A673 (cell line): ENCODE measurements at places on chromosomes 2 and 18. TPM values are rescaled to one million over a fixed set of nuclear protein-coding genes. Genes with fewer than 3 reads are reported as not detected.
A peak's percentile ranks its signal among the peaks of the same experiment; 100 is the strongest.

GRCh38 chr18:79203017-79203605 is 133.9 kb downstream of the ATP9B start:
- H3K27me3 ChIP-seq = no peaks in the 10 kb centered on the region
- H3K4me1 ChIP-seq = no peaks in the 10 kb centered on the region
- H3K36me3 ChIP-seq = no peaks in the 10 kb centered on the region

DNA sequence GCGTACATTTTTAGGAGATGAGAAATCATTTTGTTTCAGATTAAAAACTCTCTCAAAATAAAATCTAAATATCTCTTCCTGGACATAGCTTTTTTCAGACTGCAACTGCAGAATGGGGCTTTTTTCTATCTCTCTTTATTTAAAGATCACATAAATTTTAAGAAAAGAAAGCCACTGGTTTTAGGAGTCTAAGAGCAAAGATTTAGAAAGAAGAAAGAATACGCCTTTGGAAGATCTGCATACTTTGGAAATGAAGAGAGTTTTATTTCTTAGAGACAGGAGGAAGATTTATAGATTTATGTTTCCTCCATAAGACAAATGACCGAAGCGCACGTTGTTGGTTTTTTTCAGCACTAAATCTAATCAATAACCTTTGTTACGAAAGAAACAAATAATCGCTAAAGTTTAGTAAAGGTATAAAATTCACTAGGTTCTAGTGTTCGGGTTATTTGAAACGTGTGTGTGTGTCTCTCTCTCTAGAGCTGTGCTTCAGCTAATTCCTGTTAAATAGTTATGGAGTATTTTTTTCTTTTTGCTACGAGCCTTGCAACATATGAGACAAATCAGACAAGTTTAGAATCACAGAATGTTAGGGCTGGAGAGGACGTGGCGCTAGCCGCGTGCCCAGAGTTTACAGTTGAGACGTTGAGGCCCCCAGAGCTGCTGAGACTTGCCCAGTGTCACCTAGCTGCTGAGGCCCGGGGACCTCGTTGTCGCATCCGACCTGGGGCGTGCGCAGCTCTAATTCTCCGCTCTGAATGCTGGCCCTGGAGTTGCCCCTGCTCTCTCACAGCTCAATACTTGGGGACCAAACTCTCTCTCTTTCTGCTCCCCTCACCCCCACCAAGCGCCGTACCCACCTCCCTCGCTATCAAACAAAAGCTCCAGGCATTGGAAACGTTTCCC is 69.9 kb downstream of the CTAGE1 start:
- H3K36me3 ChIP-seq = no peaks in the 10 kb centered on the region
- no peaks in the 10 kb centered on the region for H3K4me1 ChIP-seq
- peaks cover 94% of the 10 kb centered on the region for H3K27me3 ChIP-seq
- no peak overlapping the region for H3K27ac ChIP-seq

GRCh38 chr2:122507261-122507660 is 751.8 kb downstream of the TSN start:
- H3K27ac ChIP-seq = peak overlapping the region; percentile 17
- peaks cover 4% of the 10 kb centered on the region for H3K36me3 ChIP-seq
- DNase-seq = no peak
- H3K27me3 ChIP-seq = no peaks in the 10 kb centered on the region

GRCh38 chr2:54666634-54667265 is 56.7 kb upstream of the EML6 start:
- H3K4me1 ChIP-seq = peaks cover 50% of the 10 kb centered on the region
- H3K4me3 ChIP-seq = no peak overlapping the region
- no peaks in the 10 kb centered on the region for H3K27me3 ChIP-seq
- peak; percentile 89 for DNase-seq
- H3K36me3 ChIP-seq = peaks cover 24% of the 10 kb centered on the region
- peak overlapping the region; percentile 76 for H3K27ac ChIP-seq

DNA sequence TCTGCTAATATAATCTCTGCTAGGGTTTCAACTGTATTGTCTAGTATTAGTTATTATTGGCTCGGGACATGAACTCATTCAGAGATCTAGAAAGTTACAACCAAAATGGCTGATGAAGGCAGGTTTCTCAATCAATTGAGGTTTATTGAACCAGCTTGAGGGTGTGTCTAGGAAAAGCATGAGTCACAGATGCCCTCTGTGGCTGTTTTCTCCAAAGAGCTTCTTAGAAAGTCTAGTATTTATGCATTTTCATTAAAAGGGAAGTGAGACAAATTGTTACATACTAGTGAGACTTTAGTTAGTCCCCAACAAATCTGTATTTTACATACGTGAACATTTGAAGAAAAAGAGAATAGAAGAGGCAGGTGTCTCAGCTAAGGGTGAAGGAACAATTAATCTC is 23.0 kb upstream of the RTTN start:
- no peaks in the 10 kb centered on the region for H3K36me3 ChIP-seq
- no peak for DNase-seq
- peaks cover 10% of the 10 kb centered on the region for H3K27me3 ChIP-seq
- no peak overlapping the region for H3K4me3 ChIP-seq
- no peak overlapping the region for H3K27ac ChIP-seq

- no peaks in the 10 kb centered on the region for H3K36me3 ChIP-seq
- H3K27me3 ChIP-seq = no peaks in the 10 kb centered on the region
- no peak overlapping the region for H3K27ac ChIP-seq
- peaks cover 7% of the 10 kb centered on the region for H3K4me1 ChIP-seq
These were observed 156.3 kb upstream of the HS6ST1 start for GRCh38 chr2:128474962-128475361.

- H3K27ac ChIP-seq = no peak overlapping the region
- H3K27me3 ChIP-seq = peaks cover 99% of the 10 kb centered on the region
- H3K36me3 ChIP-seq = no peaks in the 10 kb centered on the region
- no peak overlapping the region for H3K4me3 ChIP-seq
- no peaks in the 10 kb centered on the region for H3K4me1 ChIP-seq
These were observed 2.0 kb downstream of the SKOR2 start for GRCh38 chr18:47249314-47249981.

DNA sequence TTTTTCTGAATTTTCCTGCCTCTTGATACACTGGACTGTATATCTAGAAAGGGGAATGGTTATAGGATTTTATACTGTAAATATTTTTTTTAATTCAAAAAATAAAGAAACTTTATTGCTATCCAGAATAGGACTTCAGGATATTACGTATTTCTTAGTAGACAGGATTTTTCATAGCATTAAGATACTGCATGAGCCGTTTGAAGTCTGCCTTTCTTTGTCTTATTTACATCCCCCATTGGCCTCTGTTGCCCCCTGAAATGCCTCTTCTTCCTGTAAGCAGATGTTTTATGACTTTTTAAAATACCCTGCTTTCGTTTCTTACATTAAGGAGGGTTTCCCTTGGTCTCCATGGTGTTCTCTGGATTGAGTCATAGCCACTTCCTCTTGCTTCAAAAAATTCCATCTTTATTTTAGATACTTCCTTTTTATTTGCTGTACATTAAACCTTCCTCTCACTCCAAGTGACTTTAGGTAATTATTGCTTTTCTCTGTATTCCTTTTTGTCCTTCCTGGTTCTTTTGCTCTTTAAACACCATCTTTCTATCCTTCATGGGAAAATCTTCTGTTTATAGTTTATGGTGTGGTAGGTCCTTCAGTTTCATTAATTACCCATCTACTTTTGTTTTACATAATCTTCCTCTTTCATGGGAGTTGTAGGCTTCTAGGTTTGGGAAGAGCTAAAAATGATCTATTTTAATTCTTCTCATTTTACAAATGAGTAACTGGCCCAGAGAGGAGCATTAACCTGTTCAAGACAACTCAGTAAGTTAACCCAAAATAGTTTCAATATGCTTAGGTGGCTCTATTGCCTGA is 72.6 kb downstream of the ZNF532 start:
- peak overlapping the region; percentile 90 for H3K27ac ChIP-seq
- H3K4me3 ChIP-seq = no peak overlapping the region
- DNase-seq = peak; percentile 82
- peaks cover 67% of the 10 kb centered on the region for H3K4me1 ChIP-seq
- H3K36me3 ChIP-seq = peaks cover 25% of the 10 kb centered on the region
- no peaks in the 10 kb centered on the region for H3K27me3 ChIP-seq

DNA sequence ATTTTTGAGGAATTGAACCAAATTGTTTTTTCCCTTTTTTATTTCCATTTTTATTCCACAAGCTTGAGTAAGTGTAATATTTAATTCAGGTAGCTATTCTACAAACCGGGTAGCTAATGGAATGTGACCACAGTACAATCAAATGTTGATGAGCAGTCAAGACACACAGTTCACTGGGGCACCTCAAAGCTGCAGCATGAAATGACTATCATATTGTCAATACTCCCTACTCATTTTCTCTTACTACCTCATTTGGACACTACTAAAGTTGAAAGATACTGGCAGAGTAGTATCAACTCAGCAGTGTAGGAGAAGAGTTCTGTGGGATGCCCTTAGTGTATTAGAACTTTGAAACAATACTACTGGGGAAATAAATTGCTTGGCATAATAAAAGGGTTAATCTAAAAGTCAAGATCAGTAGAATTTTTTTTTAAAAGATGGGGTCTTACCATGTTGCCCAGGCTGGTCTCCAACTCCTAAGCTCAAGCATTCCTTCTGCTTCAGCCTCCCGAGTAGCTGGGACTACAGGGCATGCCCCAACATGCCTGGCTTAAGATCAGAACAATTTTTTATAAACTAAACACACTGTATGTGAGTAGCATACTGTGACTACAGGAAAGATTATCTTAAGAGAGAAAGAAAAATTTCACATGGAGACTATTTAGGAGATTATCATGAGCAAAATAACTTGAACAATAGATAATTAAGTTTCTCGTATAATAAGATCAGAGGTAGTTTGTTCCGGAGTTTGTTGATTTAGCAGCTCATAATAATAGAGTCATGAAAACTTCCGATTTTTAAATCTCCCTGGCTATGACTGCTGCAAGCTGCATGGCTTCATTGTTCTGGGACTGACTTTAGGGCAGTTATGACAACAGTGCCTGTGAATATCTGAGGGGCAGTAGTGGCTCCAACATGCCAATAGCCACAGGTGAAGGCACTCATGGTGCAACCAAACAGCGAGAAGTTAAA is 43.7 kb downstream of the MYO3B start:
- no peaks in the 10 kb centered on the region for H3K27me3 ChIP-seq
- no peaks in the 10 kb centered on the region for H3K36me3 ChIP-seq
- peak; percentile 80 for DNase-seq

DNA sequence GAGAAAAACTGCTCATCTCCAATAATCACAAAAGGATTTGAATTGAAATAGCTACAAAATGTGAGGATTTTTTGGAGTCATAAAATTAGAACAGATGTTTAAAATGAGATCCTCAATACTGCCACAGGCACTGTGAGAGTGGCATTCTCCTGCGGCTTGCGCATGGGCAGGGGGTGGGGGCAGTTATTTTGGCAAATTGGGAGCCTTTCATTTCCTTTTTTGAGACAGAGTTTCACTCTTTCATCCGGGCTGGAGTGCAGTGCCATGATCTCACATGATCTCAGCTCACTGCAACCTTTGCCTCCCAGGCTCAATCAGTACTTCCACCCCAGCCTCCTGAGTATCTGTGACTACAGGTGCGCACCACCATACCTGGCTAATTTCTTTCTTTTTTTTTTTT is 42.4 kb downstream of the POMC start:
- no peaks in the 10 kb centered on the region for H3K36me3 ChIP-seq
- H3K4me3 ChIP-seq = no peak overlapping the region
- DNase-seq = no peak
- H3K27ac ChIP-seq = no peak overlapping the region
- H3K27me3 ChIP-seq = no peaks in the 10 kb centered on the region

GRCh38 chr2:156380117-156380645 is 47.7 kb upstream of the NR4A2 start:
- H3K27me3 ChIP-seq = no peaks in the 10 kb centered on the region
- no peak for DNase-seq
- H3K4me1 ChIP-seq = no peaks in the 10 kb centered on the region
- no peaks in the 10 kb centered on the region for H3K36me3 ChIP-seq
- no peak overlapping the region for H3K27ac ChIP-seq

The MYO7B gene
- 0.24 TPM in 1 of 2 replicates, not detected in the other for total RNA-seq

The SERPINB13 gene
- 0.49 and 0.50 TPM in 2 replicates for total RNA-seq

The BCL11A gene
- total RNA-seq = 1.3 and 2.8 TPM in 2 replicates

The RALB gene
- total RNA-seq = 47.0 and 52.1 TPM in 2 replicates
